ENCODE measurements at places on chromosomes 16 and 17.

DNA sequence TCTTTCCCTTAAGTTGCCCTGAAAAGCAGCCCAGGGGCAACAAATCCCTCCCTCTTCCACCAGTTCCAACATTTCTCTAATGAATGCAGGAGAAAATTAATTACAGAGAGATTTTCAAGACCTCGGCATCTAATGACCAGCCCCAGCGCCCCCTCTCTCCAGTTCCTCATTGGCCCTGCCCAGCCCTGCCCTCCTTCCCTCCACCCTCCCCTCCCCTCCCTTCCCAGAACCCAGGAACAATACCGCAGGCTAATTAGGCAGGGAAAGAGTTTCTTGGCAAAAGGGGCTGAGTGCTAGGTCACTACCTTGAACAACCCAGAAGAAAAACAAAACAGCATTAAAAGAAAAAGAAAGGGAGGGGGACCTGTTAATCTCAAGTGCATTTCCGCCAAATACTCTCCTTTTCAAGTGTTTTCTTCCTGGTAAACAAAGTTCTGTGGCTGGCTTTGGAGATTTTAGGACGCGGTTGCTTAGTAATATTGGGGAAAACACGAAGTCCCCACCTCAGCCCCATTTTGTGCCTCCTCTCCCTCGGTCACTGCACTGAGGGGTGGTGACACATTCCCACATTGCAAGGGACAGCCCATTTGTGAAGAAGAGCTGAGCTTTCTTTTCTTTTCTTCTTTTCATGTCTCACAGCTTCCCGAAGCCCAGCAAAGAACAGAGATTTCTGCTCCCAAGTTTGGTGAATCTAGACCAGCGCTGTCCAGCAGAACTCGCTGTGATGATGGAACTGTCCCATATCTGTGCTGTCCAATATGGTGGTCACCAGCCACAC lies 215.4 kb downstream of the SOX9 start:
- no peak for DNase-seq

- peak; percentile 83 for DNase-seq
Observed at GRCh38 chr16:89602273-89602951, 11.0 kb upstream of the DPEP1 start.

GRCh38 chr16:74626741-74627416 lies 20.0 kb upstream of the GLG1 start:
- DNase-seq, result peak; percentile 39

- no peak for DNase-seq
Observed at GRCh38 chr17:66662496-66662895, 172.4 kb upstream of the CACNG5 start.

DNA sequence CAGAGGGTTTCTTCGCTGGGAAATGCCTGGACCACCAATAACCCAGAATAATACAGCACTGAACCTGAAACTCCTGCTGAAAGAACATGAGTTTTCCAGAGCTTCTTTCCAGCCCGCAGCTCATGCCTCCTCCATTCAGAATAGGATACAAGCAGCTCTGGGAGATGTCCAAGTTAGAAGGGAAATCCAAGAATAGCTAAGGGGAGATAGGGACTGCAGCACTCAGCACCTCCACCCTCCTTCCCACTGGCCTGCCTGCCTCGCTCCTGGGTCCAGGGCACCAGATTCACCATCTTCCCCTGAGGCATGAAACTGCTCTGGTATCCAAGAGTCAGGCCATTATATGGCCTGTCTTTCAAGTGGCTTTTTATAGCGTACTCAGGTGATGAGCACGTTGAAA lies 4.1 kb downstream of the KRT31 start:
- no peak for DNase-seq

DNA sequence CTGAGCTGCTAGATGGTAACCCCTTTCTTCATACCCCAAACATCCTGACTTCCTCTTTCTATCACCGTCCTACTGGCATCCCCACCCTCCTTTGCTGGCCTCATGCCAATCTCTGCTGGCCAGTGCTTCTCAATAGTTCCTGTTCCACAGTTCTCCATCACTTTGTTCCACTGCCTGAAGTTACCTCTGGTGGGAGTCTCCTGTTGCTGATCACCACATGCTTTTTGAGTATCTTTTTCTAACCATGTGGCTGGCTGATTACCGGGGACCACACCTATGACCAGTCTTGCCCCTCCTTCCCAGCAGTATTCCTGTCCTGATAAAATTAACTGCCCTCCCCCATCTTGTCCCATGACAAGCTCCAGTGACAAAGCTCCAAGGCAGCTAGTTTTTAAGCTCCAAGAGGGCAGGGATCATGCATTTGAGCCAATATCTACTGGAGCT lies 380.4 kb upstream of the CCL2 start:
- no peak for DNase-seq

GRCh38 chr17:41419716-41420115 lies 4.7 kb downstream of the KRT37 start:
- no peak for DNase-seq

DNA sequence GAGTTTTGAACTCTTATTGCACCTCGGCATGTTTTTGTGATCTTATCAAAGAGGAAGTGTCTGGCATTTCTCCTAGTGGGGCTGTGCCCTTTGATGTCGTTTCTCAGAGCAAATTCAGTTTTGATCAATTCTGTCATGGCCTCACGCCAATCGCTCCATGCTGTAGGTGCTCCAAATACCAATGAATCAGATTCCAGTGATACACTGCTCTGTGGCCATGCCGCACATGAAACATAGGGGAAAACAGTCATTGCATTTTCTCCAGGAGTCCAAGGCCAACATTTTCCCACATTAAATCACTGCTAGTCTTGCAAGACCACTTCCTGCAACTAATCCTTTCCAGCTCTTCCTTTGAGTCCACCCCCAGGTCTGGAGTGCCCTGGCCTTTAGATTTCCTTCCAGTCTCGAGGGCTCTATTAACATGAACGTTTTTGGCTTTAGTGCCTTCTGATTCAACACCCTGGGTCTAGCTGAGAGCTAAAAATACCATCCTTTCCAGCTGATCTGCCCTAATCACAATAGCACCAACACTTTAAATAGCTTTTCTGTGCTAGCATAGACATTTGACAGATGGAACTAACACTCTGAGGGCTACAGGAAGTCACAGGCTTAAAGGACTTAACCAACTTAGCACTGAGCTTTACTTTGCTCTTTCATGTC lies 18.2 kb upstream of the RASL10B start:
- peak; percentile 84 for DNase-seq

- no peak for DNase-seq
Observed at GRCh38 chr16:56048425-56049105, 142.7 kb upstream of the GNAO1 start.

- DNase-seq, result peak; percentile 71
Observed at GRCh38 chr17:60091908-60092331, 13.2 kb upstream of the HEATR6 start.

DNA sequence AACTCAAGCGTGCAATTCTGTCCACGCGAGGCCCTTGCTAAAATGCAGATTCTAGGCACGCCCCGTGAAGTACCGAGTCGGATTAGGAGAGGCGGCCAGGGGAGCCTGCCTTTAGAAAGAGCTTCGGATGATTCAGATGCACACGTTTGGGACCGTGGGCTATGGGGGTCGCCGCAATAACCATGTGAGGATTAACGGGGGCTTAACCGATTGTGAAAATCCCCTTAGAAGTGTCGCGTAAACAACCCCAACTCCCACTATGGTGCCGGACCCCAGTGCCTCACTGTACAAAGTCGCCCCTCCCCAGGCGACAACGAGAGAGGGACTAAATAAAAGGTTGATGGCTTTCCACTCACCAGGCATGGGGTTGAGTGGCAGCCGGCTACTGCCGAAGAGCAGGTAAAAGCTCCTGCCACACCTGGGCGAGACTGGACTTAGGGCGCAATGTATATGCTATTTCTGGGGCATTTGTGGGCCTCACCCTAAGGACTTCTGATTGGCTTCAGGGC lies 635 bp upstream of the SP2 start:
- peak; percentile 32 for DNase-seq

- no peak for DNase-seq
Observed at GRCh38 chr17:310111-311010, 42.2 kb downstream of the RPH3AL start.

GRCh38 chr17:7956228-7956965 lies 24.4 kb downstream of the CNTROB start:
- DNase-seq, result no peak

DNA sequence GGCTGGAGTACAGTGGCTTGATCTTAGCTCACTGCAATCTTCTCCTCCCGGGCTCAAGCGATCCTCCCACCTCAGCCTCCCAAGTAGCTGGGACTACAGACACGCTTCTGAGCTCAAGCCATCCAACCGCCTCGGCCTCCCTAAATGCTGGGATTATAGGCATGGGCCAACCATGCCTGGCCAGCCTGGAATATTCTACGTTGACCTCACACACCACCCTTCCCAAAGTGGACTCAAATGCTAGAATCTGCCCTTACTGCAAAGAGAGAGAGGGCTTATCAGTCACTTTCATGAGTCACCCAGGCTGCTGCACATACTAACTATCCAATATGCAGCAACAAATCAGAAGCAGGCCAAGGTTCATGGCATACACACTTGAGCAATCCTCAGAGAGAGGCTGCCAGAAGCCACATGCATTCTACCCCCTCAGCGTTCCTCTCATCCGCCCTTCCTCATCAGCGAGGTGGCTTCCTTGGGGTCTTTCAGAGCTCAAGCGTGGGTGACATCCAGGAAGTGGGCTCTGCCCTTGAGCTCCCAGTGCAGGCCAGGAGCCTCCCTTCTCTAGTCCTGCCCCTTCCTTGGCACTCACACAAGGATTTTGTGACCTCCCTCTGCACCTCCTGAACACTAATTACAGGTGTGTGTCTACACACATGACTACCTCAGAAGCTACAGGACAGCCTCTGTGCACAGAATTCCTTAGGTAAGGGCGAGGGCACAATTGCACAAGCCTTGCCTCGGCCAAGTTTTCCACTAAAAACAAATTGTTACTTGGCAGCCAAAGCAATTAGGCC lies 24.8 kb upstream of the SIAH1 start:
- peak; percentile 80 for DNase-seq

GRCh38 chr17:81380666-81381518 lies 14.4 kb upstream of the BAHCC1 start:
- no peak for DNase-seq

- DNase-seq, result peak; percentile 56
Observed at GRCh38 chr17:2138318-2138717, 83.4 kb downstream of the HIC1 start.

GRCh38 chr17:40038882-40039513 lies 15.2 kb downstream of the MED24 start:
- DNase-seq, result peak; percentile 73

GRCh38 chr17:40026816-40027613 lies 11.8 kb downstream of the CSF3 start:
- peak; percentile 77 for DNase-seq

GRCh38 chr17:49815761-49816281 lies 27.3 kb downstream of the KAT7 start:
- no peak for DNase-seq

GRCh38 chr16:60605176-60605575 lies 1431.1 kb downstream of the CDH8 start:
- no peak for DNase-seq

GRCh38 chr17:40535924-40536294 lies 29.4 kb downstream of the CCR7 start:
- DNase-seq, result peak; percentile 63

- DNase-seq, result peak; percentile 81
Observed at GRCh38 chr17:80261159-80261894, 675 bp downstream of the RNF213 start.

DNA sequence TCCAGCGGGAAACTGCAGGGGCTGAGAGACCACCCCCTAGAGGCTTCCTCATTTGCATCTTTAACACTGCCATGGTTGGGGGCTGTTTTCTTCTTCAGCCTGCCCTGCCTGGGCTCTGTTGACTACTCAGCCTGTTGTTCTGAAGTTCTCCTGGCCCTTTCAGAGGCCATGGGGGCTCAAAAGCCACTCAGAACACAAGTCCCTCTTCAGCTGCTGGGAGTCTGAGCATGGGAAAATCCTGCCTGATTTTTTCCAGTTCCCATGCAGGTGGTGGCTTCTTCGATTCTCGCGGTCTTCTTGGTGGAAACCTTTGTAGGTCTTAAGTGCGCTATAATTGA lies 36.3 kb downstream of the PLCG2 start:
- DNase-seq, result no peak

DNA sequence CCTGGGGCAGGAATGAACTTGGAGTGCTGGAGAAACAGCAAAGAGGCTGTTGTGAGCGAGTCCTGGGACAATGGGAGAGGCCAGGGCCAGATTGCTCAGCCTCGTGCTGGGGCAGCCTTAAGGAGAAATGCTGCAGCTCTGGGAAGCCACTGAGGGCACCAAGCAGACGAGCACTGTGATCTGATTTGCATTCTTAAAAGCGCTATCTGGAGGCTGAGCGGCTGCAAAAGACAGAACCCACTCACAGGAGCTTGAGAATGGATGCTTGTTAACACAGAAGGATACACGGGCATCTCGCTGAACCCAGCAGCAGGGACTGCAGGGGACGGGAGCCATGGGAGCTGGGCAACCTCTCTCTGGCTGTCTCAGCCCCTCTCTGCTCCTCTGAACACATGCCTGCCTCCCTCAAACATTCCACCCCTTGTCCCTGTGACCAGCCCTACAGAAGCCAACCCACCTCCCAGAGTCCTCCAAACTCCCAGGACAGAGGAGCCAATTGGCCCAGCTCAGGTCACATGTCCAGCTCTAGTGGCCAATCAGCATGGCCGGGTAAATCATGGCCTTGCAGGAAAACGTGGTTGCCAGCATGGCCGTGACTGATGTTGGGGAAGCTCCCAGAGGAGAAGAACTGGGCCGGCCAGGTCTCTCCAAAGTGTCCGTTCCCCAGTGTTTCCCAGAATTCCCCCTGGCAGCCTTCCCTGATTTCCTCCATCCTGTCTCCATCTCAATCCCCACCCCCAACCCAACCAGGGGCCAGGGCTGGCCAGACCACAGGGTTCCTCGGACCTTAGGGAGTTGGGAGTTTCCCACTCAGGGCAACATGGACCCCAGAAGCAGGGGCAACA lies 60.3 kb downstream of the GSG1L start:
- DNase-seq, result no peak

DNA sequence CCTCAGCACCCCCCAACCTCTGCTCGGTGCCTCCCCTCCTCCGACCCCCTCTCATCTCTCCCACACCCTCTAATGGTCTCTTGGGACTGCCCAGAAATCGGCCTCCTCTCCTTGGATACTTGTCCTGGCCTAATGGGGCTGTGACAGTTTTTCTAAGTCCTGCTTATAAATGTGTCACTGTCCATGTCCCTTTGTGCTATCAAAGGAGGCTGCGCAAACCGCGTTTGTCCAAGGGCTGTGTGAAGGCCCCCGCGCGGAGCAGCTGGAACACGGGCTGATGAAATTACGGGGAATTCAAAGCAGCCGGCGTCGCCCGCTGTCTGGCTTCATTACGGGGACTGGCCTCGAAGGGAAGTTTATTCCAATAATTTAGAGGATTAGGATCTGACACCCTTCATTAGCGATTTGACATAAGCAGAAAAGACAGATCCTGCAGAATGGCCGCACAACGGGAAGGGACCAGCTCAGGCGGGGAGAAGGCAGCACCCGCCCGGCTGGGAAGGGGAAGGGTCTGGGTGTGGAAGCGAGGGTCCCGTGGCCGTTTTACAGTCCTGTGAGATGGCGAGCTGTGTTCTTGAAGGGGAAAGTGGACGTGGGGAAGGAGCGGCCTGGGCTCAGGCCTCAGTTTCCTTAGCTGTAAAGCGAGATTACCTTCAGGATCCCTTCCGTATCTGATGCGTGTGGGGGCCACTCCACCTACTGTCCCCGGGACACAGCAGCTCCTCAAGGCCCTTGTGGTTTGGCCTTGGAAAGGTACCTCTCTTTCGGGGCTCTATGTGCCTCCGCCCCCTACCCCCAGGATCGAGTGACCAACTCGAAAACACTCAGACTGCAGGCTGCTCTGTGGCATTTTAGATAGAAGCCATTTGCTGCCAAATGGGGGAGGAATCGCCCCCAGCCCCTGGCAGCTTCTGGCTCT lies 1.6 kb upstream of the WFIKKN2 start:
- no peak for DNase-seq
